ENCODE measurements at places on chromosomes 12 and 14. TPM values are rescaled to one million over a fixed set of nuclear protein-coding genes. Genes with fewer than 3 reads are reported as not detected.

- DNase-seq, result no peak
Observed at GRCh38 chr12:356276-356988, 32.7 kb downstream of the KDM5A start.

Gene OR6C1
- total RNA-seq, result not detected

GRCh38 chr14:87995500-87996290, 2.7 kb upstream of the GALC start:
- DNase-seq, result peak; percentile 69

Gene TMPRSS12
- total RNA-seq, result not detected

Gene ATP23
- total RNA-seq, result 19.1 TPM

DNA sequence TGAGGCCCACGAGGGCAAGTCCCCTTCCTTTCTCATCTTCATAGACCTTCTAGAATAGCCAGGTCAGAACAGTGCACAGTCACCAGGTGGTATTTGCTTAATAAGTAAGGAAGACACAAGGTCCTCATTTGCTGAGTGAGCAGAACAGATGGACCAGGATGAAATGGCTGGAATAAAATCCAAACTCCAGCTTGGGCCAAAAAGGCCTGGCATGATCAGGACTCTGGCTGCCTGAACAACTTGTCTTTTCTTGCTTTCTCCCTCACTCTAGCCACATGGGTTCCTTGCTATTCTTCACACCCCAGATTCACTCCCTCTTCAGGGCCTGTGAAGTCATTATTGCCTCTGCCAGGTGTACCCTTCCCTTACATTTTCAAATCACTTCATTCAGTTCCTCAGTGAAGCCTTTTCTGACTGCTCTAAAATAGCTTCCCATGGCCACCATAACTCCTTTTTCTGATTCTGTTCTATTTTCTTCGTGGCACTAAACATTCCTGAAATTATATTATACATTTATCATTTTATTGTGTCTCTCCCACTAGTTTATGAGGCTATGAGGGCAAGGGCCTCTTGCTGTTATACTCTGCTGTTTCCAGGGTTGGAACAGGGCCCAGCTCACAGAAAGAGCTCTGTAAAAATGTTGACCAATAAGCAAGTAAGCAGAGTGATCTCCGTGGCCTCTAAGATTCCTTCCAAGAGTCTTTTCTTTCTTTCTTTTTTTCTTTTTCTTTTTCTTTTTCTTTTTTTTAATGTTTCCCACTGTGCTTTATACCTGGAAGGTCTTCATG, 150.8 kb downstream of the TTC8 start:
- DNase-seq, result no peak

Gene GSG1
- total RNA-seq, result not detected
